ENCODE measurements at places on chromosomes 7 and 10.

GRCh38 chr7:107993891-107994291 lies 9.1 kb downstream of the LAMB1 start:
- no peak for DNase-seq

GRCh38 chr10:88651101-88651551 lies 13.1 kb upstream of the LIPF start:
- DNase-seq, result no peak

DNA sequence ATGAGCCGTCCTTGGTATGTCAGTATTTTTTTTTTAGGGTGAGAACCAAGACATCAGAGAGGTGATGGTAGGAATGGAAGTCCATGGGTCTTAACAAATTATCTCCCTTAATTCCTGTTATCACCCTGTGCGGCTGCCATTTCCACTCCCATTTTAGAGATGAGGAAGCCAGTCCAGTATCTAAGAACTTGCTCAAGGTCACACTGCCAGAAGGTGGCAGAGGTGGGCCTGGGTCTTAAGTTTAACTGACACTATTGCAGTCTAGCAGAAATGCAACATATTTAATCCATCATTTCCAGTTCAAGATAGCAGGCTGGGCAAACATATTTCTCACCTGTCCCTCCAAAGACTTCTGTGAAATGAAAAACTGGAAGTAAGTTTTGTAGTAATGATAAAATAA lies 108.3 kb downstream of the GLI3 start:
- DNase-seq, result no peak

- DNase-seq, result no peak
Measured at GRCh38 chr10:35112571-35112970, 14.1 kb upstream of the CREM start.

- no peak for DNase-seq
Measured at GRCh38 chr7:90269163-90269562, 24.2 kb downstream of the CFAP69 start.

- no peak for DNase-seq
Measured at GRCh38 chr10:33137356-33138005, 179.5 kb upstream of the ITGB1 start.

DNA sequence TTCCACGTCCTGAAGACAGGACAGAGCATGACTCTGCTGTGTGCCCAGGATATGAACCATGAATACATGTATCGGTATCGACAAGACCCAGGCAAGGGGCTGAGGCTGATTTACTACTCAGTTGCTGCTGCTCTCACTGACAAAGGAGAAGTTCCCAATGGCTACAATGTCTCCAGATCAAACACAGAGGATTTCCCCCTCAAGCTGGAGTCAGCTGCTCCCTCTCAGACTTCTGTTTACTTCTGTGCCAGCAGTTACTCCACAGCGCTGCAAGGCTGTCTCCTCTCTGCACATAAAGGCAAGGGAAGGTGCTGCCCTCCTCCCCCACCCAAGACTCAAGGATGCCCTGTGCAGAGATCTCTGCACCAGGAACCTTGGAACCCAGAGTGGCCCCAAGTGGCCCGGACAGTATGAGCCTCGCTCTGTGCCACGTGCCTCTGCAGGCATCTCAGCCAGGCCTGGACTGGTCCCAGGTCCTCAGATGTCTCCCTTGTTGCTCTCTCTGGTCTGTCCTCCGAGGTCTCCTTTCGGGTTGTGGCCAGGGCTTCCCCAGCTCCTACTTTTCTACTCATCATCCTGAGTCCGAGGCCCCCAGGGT lies 230.3 kb upstream of the PRSS58 start:
- DNase-seq, result no peak

DNA sequence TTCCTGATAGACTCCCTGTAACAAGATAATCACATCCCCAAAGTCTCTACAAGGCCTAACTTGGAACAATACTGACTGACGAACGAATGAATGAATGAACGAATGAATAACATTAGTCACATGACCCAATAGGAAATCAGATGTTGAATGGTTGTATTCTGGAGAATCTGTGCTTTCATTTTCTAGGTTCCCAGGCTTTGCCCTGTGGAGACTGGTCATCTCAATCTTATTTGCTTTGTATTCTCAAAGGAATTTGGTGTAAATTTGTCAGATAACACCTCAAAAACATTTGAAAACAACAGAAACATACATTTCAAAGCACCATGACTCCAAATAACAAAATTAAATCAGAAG lies 69.6 kb upstream of the COL1A2 start:
- no peak for DNase-seq

GRCh38 chr10:123634221-123634620 lies 31.9 kb upstream of the GPR26 start:
- DNase-seq, result no peak

DNA sequence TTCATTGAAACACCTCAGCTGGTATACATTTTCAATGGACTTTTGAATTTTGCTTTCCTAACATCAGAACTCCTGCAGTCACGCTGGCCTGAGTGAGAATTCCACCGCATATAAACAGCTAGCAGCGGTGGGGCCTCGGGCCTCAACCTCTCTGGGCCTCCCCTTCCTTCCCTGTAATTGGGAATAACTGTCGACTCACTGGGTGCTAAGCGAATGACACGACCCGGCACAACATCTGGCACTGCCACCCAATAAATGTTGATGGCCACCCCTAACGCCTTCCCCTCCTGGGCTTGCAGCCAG lies 670 bp downstream of the RCC1L start:
- no peak for DNase-seq

GRCh38 chr7:2774935-2775334 lies 69.2 kb downstream of the GNA12 start:
- no peak for DNase-seq

- no peak for DNase-seq
Measured at GRCh38 chr10:70759781-70760180, 25.4 kb downstream of the TBATA start.

GRCh38 chr10:2791774-2792443 lies 275.4 kb upstream of the PFKP start:
- no peak for DNase-seq

- DNase-seq, result peak; percentile 36
Measured at GRCh38 chr10:119205894-119206602, 1.3 kb upstream of the GRK5 start.

DNA sequence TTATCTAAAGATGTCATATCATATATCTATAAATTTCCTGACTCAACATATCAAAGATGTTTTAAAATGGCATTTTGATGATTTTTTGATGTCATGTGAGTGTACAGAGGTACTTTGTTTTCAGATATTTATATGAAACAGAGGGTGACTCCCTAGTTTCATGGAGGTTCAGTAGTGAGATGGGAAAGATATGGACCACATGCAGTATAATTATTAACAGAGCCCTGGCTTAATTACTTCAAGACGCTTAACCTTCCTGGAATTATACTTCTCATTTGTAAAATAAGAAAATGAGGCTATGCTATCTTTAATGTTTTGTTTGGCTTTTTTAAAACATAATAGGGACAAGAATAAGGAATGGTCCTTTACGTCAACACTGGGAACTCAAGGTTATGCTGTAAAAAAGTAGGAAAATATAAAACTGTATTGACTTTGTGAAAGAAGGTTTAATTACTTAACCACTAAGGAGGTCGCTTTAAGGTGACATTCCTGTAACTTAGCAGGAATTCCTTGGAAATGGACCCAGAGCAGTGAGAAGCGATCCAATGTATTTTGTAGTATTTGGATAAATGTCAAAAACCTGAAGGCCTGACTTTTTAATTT lies 821.0 kb upstream of the IGFBP3 start:
- DNase-seq, result no peak

DNA sequence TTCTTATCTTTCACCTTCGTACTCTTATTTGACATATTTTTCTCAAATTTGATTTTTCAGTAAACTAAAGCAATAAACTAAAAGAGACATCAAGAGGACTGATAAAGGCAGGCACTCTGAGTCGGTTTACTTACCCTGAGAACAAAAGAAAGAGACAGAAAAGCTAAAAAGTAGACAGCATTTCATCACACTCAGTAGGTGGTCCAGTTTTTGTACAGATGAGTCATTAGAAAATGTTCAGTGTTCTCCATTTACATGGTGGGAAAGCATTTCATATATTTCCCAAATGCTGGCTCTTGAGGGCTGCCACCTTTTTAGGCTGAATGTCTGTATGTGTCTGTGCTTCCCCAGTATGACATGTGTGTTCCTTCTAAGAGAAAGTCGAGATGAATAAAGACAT lies 52.7 kb downstream of the NHLRC2 start:
- no peak for DNase-seq

GRCh38 chr10:92891885-92892690 lies 43.8 kb downstream of the EXOC6 start:
- no peak for DNase-seq

DNA sequence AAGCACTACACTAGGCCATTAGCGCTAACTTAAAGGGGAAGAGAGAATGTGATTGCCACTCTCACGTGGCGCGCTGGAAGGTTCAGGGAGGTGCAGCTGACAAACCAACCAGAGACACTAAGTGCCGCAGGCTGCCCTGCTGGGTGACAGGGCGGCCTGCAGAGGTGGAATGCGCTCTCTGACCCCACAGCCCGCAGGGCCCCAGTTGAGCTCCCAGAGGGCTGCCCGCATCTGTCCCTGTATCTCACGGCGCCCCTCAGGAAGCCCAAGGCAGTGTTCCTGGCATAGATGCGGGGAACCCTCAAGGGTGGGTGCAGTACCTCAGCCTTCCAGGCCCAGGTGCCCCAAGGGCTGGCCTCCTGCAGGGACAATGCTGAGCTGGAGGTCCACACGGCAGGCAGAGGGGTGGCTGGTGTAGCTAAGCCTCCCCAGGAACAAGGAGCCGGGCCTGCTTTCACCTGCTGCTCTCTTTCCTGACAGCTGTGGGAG lies 66.6 kb downstream of the CALML3 start:
- DNase-seq, result no peak

DNA sequence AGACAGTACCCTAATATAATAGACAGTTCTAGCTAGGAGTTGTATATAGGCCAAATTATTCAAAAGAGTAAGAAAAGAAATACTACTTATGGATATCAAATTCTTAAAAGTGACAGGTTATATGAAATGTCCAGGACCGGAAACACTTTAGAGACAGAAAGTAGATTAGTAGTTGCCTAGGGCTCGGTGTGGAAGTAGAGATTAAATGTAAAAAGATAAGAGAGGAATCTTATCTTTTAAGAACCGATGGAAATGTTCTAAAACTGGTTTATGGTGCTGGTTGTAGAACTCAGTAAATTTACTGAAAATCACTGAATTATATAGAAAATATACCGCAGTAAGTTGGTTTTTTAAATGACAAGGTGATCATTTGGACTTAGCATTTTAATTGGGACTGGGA lies 147.5 kb upstream of the ASAH2 start:
- no peak for DNase-seq

All from midbrain (tissue), 1 donor.